ENCODE measurements at places on chromosomes 1 and 21. TPM values are rescaled to one million over a fixed set of nuclear protein-coding genes. Genes with fewer than 3 reads are reported as not detected.

The EEIG2 gene
- polyA plus RNA-seq: 1.3 TPM

The TMCC2 gene
- 0.59 TPM for polyA plus RNA-seq

The GCSAML gene
- 0.06 TPM for polyA plus RNA-seq

The KDF1 gene
- polyA plus RNA-seq: 12.7 TPM

The MPC2 gene
- 28.7 TPM for polyA plus RNA-seq

The OR14K1 gene
- not detected for polyA plus RNA-seq

Data from esophagus (tissue), 2 donors.